Activated CD8-positive, alpha-beta memory T cell treated with anti-CD3 and anti-CD28 coated beads for 1 hour (primary cell): ENCODE measurements at places on chromosomes 3 and 15.

DNA sequence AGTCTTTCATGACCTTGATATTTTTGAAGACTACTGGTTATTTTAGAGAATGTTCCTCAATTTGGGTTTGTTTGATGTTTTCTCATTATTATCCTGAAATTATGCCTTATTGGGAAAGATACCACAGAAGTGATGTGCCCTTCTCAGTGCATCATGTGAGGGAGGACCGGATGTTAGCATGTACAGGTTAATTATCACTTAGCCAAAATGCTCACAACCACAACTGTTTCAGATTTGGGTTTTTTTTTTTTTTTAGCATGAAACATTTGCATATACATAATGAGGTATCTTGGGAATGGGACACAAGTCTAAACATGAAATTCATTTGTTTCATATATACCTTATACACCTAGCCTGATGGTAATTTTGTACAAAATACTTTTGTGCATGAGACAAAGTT is 59.8 kb downstream of the PIK3R4 start:
- DNase-seq: no peak

DNA sequence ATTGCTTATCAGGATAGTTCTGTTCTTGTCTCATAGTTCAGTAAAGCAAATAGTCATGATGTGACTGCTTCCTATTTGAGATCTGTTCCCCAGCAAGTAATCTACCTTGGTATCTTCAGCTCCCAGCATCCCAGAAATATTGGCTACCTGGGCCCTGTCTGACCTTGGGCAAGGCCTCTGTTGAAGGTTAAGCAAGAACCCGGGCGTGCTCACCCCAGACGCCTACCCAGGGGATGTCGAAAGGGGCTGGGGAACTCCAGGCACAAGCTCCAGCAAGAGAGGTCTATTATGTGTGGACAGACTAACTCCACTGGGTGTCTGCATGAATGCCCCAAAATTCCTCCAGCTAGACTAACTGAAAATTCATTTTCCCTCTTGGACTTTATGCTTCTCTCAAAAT is 37.3 kb upstream of the IGF1R start:
- DNase-seq: no peak

DNA sequence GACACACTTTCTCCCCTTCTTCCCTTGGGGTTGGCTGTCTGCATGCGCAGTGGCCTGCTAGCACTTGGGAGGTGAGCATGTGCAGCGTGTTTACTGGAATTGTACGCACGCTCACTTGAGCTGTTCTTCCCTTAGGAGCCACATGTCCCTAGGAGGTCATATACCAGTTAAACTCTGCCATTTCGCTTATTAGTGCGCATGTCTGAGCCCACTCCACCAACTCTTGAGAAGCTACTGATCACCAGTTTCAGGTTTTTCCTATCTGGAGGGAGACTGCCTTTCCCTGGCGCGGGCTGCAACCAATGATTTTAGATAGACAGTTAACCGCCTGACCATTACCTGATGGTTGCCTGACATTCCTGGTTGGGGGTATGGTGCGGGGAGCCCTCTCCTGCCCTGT is 47.6 kb upstream of the SPPL2A start:
- DNase-seq: no peak

DNA sequence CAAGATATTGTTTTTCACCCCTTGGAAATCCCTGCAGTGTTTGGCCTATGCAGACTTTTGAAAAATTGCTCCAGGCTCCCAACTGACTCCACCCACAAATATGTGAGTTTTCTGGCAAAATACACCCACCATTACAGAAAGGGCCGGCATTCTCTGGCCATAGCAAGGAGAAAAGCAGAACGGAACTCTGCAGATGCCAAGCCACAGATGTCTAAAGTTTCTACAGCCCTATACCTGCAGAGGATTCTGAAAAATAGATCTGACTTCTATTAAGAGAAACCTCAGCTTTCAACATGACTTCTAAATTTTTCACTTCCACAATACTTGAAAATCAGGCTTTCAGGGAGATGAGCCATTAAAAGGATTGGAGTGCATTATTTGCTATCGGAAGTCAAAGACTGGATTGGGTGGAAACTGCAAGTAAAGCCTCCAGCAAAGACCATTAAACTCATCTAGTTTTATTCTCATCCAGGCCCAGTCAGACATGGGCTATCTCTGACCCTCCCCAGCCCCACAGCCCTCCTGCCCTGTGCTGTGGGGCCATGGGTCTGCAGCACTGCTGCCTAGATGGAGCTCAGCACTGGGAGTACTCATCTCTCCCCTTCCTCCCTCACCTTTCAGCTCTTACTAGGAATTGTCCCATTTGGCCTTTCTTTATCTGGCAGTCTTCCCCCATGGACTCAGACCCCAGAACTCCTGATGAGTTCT is 243.1 kb upstream of the GOLGA6L4 start:
- DNase-seq: no peak

DNA sequence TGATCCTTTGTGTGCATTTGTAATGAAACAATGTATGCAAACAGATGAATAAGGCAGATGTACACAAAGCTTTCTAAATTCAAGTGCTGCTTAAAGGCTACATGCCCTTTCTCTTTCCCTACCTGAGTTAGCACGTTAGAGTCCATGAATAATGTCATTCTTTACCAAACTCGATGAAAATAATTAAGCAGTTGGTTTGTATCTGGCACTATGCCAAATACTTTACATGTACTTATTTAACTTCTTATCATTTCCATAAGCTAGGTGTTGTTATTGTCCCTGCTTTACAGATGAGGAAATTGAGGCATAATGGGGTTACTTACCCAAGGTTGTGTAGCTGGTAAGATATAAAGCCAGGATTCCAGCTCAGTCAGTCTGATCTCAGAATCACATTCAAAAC is 2.4 kb downstream of the GPR171 start:
- DNase-seq: no peak

GRCh38 chr3:40617084-40617483 is 92.3 kb downstream of the ZNF621 start:
- DNase-seq: no peak

- no peak for DNase-seq
Measured at GRCh38 chr3:144763878-144764454, 792.3 kb downstream of the DIPK2A start.

DNA sequence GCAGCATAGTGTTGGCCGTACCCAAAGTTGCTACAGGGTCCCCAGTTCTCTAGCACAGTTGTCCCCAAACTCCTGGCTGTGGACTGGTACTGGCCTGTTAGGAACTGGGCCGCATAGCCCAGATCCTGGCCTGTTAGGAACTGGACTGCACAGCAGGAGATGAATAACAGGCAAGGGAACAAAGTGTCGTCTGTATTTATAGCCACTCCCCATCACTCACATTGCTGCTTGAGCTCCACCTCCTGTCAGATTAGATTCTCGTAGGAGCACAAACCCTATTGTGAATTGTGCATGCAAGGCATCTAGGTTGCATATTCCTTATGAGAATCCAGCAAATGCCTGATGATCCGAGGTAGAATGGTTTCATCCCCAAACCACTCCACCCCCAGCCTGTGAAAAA is 604.0 kb upstream of the LMCD1 start:
- DNase-seq: no peak

DNA sequence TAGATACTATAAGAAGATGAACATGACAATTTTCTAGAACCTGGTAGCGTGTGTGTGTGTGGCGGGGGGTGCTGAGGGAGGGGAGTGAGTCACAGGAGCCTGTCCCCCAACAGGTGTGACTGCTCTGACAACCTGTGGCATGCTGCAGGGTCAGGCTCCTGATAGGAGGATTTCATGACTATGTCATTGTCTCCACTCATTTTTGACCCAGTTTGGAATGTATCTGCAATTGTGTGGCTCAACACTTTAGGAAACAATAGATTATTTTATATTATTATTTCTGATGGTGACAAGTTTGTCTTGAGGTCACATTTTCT is 9.3 kb upstream of the VILL start:
- no peak for DNase-seq

DNA sequence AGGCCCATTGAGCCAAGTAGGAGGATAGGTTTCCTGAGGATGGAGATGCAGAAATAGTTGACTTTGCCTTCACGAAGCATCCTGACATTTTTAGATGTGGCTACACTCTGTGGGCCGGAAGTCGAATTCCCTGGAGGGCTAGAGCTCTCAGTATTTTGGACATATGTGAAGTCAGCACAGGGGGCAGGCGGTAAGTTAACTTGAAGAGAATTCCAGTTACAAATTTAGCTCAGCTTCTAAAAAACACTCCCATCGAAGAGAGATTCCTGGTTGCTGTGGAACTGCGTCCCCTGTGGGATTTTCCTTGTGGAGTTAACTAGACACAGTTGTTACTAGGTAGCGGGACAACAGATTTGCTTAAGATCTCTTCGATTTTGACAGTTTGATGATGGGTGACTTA is 161.9 kb upstream of the RGMA start:
- no peak for DNase-seq

GRCh38 chr3:186975726-186976125 is 45.4 kb downstream of the ST6GAL1 start:
- DNase-seq: no peak

DNA sequence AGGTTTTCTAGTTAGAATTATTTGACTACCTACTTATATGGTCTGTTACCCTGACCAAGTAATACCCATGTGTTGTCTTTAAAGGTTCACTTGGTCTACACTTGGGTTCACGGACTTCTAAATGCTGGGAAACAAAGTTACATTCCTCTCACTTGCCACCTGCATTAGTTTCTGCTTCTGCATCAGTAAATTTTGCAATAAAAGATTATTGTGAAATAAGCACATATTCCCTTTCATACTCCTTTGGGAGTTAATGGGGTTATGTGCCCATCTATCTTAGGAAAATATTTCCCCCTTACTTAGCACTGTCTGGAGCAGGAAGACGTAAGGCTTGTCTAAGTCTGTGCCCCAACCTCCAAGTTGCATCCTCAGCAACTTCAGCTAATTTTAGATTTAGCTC is 160.7 kb downstream of the FRMD5 start:
- no peak for DNase-seq

DNA sequence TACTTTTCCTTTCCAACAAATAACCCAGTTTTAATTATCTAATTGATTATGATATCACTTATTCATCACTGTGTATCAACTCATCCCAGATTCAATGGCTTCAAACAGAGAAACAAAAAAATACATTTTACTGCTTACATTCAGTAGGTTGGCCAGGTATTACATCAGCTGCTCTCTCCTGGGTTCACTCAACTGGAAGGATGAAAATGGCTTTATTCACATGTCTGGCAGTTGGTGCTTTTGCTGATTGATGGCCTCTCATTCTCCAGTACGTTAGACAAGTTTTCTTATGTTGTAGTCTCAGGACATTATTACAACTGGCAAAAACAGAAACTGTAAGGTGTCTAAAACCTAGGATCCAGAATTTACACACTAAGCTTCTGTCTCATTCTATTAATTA is 811.0 kb upstream of the ALCAM start:
- DNase-seq: no peak

DNA sequence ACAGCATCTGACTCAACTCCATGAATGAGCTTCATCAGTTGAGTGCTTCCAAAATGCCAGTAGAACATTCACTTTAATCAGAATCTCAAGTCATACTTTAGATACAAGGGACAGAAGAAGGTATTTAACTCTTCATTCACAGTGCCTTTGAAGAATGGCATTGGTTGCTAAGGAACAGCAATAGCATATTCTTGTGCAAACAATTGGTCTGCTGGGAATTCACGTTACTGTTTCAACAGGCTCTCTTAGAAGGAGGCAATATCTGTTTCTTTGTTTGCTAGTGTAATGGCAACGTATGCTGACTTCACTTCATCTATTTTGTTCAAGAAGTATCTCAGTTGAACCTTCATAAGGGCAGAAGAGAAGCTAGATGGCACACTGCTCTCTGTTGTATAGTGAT is 113.9 kb downstream of the TMEM108 start:
- no peak for DNase-seq

DNA sequence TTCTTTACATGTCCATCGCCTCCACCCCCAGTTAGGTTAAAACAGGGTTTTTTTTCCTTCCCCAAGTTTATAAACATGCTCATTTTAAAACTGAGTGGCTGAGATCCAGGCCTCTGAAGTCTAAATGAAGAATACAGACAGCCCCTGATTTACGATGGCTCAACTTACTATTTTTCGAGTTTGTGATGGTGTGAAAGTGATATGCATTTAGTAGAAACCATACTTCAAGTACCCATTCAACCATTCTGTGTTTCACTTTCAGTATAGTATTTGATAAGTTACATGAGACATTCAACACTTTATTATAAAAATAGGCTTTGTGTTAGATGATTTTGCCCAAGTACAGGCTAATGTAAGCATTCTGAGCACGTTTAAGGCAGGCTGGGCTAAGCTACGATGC is 30.5 kb upstream of the GNB5 start:
- DNase-seq: no peak

GRCh38 chr15:41779662-41780157 is 5.4 kb downstream of the MAPKBP1 start:
- no peak for DNase-seq

DNA sequence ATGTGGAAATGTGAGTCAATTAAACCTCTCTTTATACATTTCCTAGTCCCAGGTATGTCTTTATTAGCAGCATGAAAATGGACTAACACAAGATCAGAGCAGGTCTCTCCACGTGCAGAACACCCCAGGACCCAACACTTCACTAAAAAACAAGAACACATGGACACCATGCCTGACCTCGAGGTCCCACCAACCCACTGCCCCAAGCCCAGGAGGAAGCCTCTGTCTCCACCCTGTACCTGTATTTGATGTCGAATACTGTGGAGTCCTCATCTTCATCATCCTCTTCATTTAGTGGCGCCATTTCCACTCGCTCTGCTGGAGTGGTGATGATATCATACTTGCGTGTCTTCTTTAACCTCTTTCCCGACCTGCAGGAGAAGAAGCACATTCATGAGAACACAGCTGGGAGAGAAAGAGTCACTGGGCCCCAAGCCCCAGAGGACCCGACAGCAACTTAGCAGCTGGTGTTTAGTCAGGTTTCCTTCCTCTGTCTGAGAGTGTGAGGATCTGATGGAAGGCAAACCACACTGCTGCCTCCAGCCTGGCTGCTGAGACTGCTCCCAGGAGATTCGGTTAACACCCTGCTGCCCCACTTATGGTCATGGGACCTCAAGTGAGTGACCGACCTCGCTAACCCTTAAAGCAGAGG is 25.5 kb downstream of the FAM174B start:
- DNase-seq: no peak

GRCh38 chr3:120858521-120858920 is 49.5 kb upstream of the STXBP5L start:
- DNase-seq: no peak

- no peak for DNase-seq
Measured at GRCh38 chr15:48617619-48618018, 27.9 kb downstream of the FBN1 start.

- no peak for DNase-seq
Measured at GRCh38 chr3:12178091-12178820, 19.5 kb upstream of the TIMP4 start.

- DNase-seq: no peak
Measured at GRCh38 chr3:144343777-144344176, 372.2 kb downstream of the DIPK2A start.
